ENCODE measurements at places on chromosomes 12 and 14.

DNA sequence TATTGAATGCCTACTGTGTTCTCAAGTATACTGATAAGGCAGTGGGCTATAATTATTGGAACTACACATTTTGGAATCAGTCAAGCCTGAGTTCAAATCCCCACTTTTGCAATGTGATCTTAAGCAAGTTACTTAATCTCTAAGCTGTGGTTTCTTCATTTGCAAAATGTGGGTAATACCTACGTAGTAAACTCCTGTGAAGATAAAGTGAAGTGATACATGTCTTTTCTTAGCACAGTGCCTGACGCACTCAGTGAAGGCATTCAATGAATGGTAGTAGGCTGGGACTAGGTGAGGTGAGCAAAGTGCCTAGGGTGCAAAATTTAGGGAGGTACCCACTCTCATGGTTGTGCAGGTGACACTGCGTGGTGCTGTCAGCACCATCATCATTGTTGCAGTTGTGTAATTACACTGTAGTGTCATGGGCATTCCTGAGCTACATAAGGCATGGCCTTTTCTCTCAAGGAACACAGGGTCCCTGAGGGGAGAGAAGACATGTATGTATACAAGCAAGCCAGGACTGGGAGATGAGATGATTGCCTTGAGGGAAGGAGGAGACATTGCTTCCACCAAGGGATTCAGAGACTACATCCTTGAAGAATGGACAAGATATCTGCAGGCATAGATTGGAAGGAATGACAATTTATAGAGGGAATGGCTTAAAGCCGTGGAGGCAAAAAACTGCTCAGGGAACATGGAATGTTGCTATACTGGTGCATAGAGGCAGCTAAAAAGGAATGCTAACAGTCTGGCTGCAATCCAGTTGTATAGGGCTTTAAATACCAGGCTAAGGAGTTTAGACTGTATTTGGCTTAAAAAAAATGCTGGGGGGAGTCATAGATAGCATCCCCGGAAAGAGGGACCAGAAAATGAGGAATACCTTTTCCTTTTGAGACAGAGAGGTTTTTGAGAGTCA, 129.2 kb upstream of the ARHGAP5 start:
- DNase-seq = no peak

GRCh38 chr12:104502217-104502616, 45.5 kb downstream of the CHST11 start:
- DNase-seq = no peak

DNA sequence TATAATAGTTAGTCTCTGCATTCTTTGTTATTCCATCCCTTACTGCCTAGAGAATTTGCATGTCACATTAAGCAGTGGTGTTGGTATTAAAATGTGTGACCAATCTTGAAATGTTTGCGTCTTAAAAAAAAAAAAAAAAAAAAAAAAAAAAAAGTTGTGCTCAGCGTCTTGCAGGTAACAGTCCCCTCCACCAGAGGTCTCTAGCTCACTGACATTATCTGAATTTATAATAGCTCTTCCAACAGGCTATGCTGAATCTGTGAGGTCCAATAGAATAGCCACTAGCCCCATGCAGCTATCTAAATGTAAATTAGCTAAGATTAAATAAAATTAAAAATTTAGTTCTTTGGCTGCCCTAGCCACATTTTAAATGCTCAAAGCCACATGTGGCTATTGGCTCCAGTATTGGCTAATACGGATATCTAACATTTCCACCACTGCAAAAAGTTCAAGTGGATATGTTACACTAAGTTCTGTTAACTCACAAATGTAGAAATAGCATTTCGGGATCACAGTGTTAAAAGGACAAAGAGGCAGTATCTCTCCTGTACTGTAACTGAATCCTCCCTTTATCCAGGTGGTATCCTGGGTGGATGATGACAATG, 28.7 kb downstream of the NKX2-8 start:
- peak; percentile 61 for DNase-seq

DNA sequence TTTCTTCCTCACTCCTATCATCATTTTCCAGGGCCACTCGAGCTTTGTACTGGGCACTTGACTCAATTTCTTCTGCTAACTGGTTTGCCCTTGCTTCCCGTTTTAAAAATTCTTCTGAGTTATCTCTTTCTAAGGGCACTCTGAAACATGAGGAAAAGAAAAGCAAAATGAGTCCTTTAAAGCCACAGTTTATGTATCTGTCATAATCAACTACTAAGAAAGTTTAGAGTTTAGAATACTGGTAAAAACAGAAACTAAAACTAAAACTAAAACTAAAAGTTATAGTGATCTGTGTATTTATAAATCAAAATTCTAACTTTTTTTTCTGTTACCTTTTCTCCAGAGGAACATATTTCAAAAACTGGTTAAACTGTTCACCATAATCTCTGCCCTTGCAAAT, 79.2 kb downstream of the ATXN2 start:
- DNase-seq = no peak

DNA sequence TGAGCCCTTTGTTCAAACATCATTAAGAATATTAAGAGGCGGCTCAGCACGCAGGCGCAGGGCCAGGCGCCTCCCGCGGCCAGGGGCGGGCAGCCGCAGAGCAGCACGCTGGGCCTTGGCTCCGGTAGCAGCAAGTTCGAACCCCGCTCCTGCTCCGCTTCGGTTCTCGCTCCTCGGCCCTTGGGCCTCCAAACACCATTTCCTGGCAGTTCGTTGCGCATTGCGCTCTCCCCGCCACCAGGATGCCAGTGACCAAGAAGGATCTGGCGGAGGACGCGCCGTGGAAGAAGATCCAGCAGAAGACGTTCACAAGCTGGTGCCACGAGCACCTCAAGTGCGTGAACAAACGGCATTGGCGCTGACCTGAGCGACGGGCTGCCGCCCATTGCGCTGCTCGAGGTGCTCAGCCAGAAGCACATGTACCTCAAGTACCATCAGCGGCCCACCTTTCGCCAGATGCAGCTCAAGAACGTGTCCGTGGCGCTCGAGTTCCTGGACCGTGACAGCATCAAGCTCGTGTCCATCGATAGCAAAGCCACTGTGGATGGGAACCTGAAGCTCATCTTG, 6.9 kb upstream of the ACVRL1 start:
- no peak for DNase-seq

GRCh38 chr14:68638141-68638999, 154.5 kb downstream of the ZFP36L1 start:
- no peak for DNase-seq

- DNase-seq = no peak
Measured at GRCh38 chr12:62725781-62726180, 209.2 kb downstream of the PPM1H start.

Data from SHP77 treated with DMSO at 0.1 percent for 48 hours (cell line).